ENCODE measurements at places on chromosomes 5 and 9.

- no peak for DNase-seq
These were observed 280.7 kb upstream of the ZNF608 start for GRCh38 chr5:125026867-125027731.

GRCh38 chr9:90881648-90882047, 80.0 kb downstream of the SYK start:
- no peak for DNase-seq

DNA sequence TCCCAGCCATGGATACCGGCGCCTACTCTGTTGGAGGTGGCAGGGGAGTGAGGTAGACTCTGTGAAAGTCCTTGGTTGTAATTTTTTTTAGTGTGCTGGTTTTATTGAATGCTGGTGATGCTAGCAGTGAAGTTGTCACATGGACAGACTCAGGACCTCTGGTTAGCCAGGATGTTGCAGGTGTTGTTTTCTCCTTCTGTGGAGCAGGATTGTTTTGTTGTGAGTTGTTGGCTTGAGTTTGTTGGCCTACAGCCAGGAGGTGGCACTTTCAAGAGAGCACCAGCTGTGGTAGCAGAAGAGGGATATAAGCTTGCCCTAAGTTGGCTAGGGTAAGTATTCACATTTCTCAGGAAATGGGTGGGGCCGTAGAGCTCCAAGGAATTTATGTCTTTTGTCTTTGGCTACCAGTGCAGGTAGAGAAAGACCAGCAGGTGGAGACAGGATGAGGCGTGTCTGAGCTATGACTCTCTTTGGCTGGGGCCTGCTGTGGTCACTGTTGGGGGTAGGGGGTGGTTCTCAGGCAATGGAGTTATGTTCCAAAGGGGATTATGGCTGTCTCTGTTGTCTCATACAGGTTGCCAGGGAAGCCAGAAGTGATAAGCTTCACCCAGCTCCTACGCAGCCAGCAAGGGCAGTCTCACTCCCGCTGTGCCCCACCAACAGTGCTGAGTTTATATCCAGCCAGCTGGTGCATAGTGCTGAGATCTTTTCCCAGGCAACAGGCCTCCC, 248.7 kb downstream of the TAF11L14 start:
- peak; percentile 97 for DNase-seq

GRCh38 chr5:32500181-32500580, 55.6 kb upstream of the ZFR start:
- no peak for DNase-seq

- no peak for DNase-seq
These were observed 100.9 kb downstream of the GABBR2 start for GRCh38 chr9:98607787-98608186.

GRCh38 chr9:21796768-21797167, 5.7 kb upstream of the MTAP start:
- no peak for DNase-seq

DNA sequence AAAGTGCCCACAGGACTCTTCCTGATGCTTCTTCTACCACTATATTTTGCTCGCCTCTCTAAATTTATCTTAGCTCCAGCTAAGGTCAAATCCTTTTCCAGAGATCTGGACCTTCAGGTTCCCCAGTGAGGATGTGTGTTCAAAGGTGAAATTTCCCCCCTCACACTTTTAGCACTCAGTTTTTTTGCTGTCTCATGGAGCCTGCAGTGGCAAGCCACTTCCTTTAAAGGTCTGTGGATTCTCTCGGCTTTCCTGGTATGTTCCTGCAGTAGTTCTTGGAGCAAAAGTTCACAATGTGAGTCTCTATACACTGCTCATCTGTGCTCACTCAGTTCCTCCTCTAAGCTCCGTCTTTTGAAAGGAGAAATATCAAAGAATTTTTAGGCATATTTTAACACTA, 181.4 kb downstream of the LURAP1L start:
- DNase-seq = no peak

GRCh38 chr9:34518110-34518616, 4.6 kb downstream of the ENHO start:
- DNase-seq = no peak

GRCh38 chr5:55899344-55899743, 48.2 kb downstream of the IL31RA start:
- DNase-seq = no peak

GRCh38 chr9:100033877-100034551, 64.8 kb downstream of the ERP44 start:
- no peak for DNase-seq

- DNase-seq = peak; percentile 82
These were observed 165.3 kb downstream of the ERCC6L2 start for GRCh38 chr9:96040591-96041461.

GRCh38 chr9:15227491-15227890, 79.5 kb downstream of the TTC39B start:
- DNase-seq = no peak

DNA sequence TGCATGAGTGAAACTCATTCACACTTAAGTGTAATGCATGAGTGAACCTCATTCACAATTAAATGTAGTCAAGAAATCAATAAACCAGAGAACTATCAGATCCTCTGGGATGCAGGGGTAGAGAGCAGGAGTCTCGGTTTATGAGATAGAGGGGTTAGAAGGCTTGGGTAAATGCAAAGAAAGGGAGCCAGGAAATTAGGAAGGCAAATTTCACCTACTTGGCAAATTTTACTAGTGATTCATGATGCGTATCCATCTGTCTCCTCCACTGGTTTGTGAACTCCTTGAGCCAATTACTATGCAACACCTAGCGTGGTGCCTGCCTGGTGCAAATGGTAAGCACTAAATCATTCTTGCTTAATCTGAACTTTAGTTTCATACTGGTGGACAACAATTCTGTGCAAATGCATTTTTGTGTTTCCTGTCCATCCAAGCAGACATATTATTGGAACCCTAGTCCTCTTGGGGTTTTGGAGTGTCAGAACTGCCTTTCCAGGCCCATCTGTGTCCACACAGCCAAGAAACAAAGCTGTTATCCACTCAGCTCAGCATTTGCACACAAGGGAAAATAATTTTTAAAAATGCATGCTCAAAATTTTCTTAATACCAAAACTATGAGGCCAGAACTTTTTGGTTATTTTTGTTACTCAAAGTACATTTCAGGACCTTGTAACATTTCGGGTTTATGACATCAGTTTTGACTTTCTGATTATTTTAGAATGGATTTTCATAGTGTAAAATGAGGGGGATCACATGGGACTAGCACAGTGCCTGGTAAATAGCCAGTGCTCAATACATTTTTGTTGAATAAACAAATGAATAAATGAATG, 5.2 kb downstream of the HAPLN1 start:
- no peak for DNase-seq

DNA sequence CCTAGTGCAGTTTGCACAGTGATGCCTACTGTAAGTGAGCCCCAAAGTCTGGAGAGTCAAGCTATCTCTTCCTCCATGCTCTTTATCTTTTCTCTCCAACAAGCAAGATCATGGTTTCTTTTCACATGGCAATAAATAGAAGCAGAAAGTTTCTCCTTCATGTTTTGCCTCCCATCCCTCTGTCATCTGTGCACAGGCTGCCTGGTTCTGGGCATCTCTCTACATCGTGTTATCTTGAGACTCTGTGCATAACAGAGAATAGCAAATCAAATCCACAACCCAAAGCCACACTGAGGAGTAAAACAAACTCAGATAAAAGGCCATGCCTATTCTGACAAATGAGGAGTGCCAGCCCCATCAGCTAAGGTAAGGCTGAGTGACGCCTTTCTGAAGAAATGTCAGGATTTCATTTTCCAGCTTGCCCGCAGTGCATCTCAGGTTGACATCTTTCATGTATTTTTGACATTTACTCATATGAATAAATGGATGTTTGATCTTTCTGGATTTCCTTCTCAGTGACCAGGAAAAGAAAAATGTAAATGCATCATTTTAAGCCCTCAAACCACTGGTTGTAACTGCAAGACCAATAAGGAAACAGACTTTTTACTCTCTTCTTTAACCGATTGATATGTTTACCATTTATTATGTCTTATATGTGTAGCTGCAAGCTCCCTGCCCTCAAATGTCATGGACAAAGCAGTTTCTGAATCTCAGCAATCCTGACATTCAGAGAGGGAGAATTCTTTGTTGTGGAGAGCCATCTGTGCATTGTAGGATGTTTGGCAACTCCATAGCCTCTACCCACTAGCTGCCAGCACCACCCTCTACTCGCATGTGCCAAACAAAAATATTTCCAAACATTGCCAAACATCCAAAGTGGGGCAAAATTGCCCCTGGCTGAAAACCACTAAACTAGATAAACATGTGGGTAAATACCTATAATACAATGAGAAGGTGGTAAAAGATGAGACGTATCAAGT, 49.2 kb upstream of the ACO1 start:
- DNase-seq = no peak

DNA sequence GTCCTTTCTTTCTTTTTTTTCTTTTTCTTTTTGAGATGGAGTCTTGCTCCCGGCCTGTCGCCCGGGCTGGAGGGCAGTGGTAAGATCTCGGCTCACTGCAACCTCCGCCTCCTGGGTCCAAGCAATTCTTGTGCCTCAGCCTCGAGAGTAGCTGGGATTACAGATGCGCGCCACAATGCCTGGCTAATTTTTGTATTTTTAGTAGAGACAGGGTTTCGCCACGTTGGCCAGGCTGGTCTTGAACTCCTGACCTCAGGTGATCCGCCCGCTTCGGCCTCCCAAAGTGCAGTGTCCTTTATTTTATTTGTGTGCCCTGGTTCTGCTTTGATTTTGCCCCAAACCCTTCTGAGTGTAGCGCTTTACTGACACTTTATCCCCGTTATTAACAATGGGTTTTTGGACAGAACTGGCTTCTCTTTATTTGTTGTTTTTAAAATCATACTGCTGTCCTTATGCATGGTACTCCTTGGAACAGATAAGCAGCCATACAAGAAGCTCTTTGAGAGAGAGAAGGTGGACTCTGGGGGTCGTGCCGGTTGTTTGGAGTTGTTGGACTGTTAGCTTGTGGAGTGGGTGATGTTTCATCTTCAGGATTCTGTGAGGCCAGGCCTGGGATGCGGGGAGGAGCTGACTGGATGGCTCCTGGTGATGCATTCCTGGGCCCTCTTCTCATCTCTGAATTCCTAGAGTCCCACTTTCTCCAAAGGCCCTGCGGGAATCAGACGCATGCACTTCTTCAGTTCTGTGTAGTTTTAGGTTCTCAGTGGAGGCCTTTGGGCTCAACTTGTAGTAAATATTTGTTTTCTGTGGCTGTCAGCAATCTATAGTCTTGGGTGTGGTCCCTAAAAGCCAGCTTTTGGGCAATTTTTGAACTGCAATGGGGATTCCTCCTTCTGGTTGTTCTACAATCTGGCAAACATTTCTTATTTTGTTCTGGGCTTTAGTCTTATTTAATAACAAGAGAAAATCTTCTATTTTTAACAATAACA, 47.8 kb downstream of the PTTG1 start:
- DNase-seq = no peak

DNA sequence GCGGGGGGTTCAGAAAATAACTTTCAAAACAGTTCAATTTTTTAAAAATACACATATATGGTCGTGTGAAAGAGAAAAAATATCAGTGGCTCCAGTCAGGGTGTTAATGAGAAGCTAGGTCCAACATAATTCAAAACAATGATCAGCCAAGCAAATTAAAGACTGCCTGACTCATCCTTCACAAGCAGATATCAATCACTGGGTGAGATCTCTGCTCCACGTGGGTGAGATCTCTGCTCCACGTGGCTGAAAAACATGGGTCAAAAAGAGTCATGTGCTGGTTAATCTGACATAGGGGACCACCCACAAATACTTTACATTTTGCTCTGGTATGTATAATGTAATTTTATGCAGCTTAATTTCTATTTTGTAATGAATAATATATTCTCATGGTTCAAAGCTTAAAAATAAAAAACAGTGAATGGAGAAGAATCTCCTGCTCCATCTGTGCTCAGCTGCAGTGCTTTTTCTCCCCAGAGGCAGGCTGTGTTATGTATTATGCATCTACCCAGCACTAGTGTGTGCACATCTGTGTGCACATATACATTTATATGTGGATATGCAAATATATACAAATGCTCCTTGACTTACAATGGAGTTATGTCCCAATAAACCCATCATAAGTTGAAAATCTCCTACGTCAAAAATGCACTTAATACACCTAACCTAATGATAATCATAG, 93.1 kb upstream of the S1PR3 start:
- DNase-seq = no peak

DNA sequence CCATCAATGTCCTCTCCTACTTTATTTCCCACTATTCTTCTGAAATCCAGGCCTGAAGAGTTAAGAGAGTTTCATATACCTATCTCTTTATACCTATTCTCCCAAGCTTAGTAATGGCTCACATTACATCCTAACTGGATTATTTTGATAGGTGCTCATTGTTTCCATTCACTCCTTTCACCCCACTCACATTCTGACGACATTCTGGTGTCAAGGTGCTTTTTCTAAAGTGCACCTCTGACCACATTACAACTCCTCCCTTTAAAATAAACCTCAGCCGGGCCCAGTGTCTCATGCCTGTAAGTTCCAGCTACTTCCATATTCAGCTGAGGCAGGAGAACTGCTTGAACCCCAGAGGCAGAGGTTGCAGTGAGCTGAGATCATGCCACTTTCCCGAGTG, 417.1 kb downstream of the BNC2 start:
- DNase-seq = no peak

DNA sequence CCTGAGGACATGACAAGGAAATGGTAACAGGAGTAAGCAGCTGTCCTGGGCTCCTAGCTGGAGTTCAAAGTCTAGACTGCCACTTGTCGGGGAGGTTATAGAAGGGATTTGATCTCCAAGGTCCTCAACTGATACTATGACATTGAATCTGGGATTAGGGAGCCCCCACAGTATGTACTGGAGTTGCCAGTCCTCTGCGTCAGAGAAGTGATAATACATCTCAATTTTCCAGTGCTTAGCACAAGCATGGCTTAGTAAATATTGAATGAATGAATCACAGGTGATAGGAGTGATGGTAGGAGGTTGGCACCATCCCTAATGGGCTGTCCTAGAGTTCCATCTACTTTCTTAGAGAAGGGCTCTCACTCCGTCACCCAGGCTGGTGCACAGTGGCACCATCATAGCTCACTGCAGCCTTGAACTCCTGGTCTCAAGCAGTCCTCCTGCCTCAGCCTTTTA, 6.2 kb upstream of the TPM2 start:
- DNase-seq = no peak

DNA sequence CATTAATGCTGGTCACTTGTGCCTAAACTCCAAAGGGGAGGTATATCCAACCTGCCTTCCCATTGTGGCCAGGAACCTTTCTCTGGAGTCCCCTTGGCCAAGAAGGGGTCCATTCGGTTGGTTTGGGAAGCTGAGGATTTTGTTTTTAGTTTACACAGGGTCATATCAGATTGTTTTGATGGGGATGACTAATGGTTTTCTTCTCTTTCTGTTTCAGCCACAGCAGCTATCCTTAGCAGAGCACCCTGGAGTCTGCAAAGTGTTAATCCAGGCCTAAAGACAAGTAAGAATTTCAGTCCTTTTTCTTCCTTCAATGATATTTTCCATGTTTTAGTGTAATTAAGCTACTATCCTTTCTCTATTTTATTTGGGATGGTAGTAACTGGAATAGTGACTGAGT, 127.8 kb upstream of the CCDC152 start:
- no peak for DNase-seq

DNA sequence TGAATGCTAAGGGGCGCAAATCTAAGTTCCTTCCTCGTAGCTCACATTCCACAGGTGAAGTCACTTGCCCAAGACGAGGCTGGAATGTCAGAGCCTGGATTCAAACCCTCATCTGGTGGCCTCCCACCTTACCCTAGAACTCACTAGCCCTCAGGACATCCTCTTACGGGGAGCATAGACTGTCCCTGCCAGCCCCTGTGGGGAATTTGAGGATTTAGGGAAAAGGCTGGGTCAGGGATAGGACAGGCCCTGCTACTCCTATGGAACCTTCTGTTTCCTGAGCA, 45.0 kb downstream of the IRF1 start:
- no peak for DNase-seq

Measured in COR-L47 (cell line).